ENCODE measurements at places on chromosomes 11 and 22.

DNA sequence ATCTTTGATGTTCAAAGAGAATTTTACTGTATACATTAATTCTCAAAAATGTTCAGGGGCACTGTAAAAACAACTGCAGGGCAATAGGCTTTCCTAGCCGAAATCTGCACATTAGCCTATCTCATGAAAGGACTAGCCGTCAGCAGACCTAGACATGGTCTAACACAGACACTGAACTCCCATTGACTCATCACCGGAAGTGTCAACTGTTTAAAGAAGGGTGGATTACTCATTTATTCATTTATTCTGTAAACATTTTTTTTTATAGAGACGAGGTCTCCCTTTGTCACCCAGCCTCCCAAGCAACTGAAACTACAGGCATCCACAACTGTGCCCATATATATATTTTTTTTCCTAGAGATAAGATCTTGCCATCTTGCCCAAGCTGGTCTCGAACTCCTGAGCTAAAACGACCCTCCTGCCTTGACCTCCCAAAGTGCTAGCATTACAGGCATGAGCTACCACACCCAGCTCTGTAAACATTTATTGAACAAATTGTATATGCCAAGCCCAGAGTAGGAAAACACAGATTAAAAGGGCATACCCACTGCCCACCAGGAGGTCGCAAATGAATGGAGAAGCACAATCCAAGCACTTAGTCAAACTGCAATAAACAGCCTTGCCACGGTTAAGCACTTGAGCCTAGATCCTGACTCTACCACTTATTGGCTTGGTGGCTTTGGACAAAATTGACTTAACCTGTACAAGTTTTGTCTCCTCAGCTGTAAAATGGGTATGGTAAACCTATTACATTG lies 26.6 kb downstream of the RAB30 start:
- DNase-seq = no peak

DNA sequence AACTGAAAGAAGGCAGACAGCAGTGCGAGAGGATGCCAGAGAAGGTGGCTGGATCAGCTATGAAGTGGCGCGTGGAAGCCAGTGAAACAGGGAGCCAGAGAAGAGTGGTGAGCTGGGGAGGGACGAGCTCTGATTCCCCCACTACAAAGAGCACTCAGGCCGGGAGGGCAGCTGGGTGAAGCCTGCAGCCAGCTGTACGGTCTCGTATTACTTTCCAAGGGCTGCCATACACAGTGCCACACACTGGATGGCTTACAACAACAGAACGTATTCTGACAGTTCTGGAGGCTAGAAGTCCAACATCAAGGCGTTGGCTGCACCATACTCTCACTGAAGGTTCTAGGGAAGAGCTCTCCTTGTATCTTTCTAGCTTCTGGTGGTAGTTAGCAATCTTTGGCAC lies 47.1 kb upstream of the WNT11 start:
- DNase-seq = no peak

DNA sequence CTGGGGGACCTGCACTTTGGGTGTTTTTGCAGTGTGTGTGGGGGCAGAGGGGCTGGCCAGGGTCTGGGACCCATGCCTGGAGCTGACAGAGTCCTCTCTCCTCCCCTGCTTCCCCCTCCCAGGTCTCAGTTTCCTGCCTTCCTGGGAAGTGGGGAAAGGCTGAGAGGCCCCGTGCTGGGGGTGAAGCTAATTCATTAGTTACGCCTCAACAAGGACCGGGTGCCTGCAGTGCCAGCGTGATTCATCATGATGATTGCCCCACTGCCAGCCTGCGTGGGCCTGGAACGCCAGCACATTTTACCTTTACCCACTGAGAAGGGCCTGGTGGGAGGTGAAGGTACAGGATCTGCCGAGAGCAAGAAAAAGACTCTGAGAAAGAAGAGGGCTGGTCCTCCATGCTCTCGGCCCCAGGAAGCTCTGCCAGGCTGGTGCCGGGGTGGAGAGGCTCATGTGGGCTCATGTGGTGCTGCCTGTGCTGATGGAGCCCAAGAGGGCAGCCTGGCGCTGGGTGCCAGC lies 2.9 kb upstream of the LRRC10B start:
- DNase-seq = no peak

GRCh38 chr22:28142361-28142961 lies 223.4 kb upstream of the PITPNB start:
- peak; percentile 65 for DNase-seq

DNA sequence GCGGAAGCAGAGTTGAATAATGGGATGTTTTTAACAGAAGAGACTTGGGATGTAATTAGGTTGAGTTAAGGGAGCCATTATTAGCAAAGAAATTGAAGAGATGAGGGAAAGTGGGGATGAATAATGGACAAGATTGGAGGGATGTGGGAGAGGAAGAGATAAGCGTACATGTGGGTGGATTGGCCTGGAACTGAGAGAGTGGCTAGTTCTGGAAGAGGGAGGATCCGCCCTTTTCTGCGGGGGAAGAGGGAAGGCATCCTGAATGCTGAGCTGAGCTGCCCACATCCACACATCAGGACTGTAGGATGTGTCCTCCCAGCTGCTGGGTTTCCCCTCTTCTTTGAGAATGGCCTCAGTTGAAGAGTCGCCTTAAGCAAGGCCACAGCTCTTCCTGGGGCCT lies 68.3 kb upstream of the CADM1 start:
- no peak for DNase-seq

DNA sequence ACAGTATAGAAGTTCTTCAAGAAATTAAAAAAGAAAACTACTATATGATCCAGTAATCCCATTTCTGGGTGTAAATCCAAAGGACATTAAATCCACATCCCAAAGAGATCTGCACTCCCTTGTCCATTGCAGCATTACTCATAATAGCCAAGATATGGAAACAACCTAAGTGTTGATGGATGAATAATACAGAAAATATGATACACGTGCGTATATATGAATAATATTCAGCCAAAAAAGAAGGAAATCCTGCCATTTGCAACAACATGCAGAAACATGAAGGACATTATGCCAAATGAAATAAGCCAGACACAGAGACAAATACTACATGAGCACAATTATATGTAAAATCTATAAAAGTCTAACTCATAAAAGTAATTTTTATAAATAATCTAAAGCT lies 306.3 kb upstream of the ANO3 start:
- no peak for DNase-seq

DNA sequence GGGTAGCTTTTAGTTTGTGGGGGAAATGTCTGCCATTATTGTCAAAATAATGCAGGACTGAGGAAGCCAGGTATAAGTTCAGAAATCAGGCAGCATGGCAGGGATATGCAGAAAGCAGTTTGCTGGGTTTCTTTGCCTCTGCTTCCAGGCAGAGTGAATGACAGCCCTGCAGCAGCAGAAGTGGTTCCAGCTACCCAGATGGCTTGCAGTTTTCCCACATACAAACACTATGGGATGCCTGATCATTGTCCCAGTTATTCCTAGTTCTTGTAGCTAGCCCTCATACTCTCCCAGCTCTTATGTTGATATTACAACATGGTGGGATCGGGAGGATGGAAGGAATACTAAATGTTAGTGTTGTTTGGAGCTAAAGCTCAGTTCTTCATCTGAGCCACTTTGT lies 2.8 kb upstream of the DIXDC1 start:
- no peak for DNase-seq

DNA sequence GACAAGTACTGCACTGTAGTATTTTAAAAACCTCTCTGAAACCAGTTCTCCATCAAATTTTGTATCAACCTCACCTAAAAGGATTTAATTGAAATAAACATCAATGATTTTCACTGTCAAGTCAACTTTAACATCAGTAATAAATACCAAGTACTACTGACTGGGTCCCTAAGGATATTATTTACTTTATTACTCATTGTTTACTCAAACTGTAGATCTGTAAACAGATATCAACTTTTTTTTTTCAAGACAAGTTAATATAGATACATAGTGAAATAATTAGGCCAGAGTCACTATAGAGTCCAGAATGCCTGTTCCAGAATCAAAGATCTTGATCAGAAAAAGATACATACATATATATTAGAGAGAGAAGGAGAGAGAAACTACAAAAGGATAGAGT lies 1.6 kb downstream of the RNF141 start:
- DNase-seq = no peak

GRCh38 chr22:30191040-30191701 lies 55.4 kb downstream of the LIF start:
- DNase-seq = no peak

DNA sequence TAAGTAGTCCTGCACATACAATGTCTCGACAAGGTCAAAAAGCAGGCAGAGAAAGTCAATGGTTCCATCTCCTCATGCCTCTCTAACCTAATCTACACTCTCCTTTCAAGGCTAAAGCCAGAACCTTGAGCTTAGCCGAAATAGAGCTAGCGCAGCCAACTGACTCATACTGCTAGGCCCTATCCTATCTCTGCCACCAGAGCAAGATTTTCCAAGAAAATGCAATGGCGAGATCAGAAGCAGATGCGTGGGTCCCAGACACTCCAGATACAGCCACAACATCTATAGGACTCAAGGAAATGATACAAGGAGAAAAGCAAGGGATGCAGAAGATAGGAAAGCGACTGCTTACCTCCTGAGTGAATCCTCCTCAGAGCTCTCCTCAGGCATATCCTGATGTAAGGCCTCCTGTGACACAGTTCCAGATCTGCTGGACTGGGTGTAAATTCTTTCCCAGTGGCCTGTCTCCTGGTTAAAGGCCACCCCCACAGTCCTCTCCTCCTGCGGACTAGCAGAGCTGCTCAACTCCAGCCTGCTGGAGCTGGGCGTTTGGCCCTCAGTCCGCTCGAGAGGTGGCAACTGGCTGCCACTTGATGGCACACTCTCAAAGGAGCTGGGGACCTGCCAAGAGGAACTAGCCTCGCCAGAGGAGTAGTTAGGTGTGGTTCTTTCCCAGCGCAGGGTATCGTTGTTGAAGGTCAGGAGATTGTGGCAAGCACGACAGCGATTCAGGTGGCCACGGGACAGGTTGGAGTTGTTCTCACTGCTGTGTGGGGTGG lies 52.0 kb downstream of the AMBRA1 start:
- DNase-seq = no peak

DNA sequence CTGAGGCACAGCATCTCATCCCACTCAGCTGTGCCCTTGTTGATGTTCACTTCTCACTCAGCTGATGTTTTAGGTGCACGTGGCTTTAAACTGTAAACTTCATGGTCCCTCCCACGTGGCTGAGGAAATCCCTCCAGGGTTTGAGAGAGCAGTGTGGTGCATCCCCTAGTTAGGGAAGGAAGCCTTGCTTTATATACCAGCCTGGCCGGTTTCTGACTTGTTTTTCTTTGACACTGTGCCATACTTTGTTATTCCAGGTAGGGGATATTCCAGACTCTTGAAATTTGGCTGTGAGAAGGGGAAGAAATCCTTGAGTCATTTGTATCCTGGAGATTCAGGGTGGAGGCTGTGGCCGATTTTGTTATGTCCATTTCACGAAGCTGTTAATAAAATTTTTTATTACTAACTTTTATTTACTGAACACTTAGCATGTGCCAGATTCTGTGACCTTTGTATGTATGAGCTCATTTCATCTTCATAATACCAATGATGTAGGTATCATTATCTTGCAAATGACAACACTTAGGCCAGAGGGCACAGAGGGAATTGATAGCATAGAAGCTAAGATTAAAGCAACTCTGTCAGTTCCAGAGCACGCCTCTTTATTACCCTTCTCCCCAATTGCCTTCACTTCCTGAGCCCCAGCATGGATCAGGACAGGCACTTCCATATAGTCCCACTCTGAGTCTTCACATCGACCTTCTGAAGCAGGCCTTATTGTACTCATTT lies 116.6 kb downstream of the NAV2 start:
- no peak for DNase-seq

DNA sequence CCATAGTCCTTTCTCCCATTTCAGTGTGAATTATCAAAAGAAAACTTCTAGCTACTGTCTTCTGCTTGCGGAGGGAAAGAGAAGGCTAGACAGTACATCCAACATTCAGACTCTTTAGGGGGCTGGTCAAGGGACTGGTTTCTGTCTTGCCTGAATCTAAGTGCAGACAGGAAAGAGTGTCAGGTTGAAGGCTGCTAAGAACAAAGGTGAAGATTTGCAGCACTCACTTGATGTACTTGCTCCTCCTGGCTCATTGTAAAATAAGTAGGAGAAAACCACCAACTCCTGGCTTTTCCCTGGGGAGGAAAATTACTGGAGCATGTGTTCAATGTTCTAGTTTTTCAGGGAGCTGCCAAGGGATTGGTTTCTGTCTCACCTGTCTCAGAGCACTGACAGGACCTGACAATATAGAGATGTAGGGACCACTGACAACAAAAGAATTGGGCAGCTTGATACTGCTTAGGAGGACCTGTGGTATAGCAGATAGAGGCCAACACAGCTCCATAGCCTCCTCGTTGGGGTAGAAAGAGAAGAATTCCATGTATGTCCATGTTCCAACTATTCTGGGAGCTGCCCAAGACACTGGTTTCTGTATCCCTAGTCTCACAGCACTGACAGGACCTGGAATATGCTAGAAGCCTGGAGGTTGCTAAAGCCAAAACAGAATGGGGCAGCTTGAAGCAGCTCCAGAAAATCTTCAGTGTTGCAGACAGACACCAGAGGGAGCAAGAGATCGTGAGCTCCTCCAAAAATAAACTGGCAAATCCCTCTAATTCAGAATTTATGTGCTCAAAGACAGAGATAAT lies 39.7 kb upstream of the MMP12 start:
- DNase-seq = peak; percentile 24

GRCh38 chr11:83695046-83695445 lies 408.9 kb upstream of the CCDC90B start:
- DNase-seq = peak; percentile 40

DNA sequence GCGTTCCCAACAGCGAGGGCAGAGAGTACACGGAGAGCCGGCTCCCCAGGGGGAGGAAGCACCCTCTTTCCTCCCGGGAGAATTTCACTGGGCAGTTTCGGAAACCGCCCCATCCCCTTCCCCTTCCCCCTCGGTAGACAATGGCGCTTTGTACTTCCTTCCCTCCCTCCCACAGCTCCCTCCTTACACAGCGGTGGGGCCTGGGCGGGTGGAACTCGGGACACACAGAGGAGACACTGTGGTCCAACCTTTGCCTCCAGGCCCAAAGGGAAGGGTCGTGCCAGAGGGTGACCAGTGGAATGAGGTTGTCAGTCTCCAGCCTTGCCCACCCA lies 4.3 kb downstream of the SMTN start:
- DNase-seq = no peak

GRCh38 chr11:120354068-120354467 lies 17.9 kb downstream of the ARHGEF12 start:
- DNase-seq = no peak

DNA sequence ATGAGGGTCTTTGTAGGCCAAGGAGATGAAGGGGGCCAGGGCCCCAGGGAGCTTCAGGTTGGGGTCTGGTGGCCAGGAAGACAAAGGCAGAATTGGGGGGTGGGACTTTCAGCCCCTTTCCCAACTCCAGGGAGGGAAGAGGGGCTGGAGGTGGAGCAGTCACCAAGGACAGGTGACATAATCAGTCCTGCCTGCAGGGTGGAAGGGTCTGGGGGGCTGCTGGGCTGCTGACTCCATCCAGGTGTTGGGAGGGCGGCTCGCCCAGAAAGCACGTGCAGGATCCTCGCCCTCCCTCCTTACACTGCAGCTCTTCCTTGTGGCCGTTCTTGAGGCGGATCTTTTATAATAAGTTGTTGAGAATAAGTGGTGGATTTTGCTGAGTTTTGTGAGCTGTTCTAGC lies 1491.1 kb downstream of the TBC1D22A start:
- no peak for DNase-seq

GRCh38 chr11:94433049-94433448 lies 31.8 kb upstream of the GPR83 start:
- DNase-seq = no peak

Data from muscle of arm (tissue), 14 donors.